DMS53 (cell line): ENCODE measurements at places on chromosomes 3 and 15.

- DNase-seq, result no peak
These were observed 142.0 kb upstream of the TGFBR2 start for GRCh38 chr3:30464381-30464780.

DNA sequence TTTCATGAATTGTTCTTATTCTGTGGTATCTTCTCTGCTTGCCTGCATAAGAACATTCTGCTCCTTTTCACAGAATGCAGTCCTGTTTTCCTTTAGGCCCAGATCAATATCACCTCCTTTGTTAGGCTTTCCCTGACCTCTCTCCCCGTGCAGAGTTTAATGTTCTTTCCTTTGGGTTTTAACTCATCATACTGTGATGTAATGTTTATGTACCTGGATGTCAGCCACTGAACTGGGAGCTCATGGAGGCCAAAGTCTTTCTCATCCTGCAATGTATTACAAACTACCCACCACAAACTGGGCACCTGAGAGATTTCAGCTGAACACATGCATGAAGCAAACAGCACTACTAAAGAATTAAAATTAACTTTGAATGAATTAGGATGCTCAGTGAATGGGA is 192.8 kb upstream of the RORA start:
- no peak for DNase-seq

DNA sequence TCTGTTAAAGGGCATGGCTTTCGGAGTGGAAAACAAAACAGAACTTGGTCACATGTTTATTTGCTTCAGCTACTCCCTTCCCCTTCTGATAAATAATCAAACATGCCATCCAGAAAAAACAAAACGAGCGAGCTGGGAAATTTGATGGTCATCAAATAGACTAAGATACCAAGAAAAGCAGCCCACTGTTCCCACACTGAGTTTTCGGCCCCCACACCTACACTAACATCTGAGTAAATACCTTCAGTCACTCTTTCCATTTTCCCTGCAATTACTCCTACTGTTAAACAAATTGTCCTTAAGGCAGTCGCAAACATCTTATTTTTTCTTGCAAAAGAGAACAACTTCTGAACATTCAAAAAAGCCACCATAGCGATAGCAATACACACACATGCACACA is 454.6 kb downstream of the FOXP1 start:
- peak; percentile 5 for DNase-seq

- DNase-seq, result no peak
These were observed 42.7 kb downstream of the CORO2B start for GRCh38 chr15:68621535-68621934.

- DNase-seq, result no peak
These were observed 11.0 kb upstream of the GABPB1 start for GRCh38 chr15:50365971-50366370.

GRCh38 chr15:62141643-62142588 is 23.2 kb downstream of the C2CD4B start:
- no peak for DNase-seq
